GM12865 (cell line): ENCODE measurements at places on chromosomes 16 and 17.

- DNase-seq, result peak; percentile 95
These were observed 83.5 kb downstream of the MARCHF10 start for GRCh38 chr17:62724398-62725146.

- peak; percentile 41 for DNase-seq
These were observed 49.0 kb downstream of the KANSL1 start for GRCh38 chr17:46144246-46144645.

GRCh38 chr17:79606487-79607281, 4.2 kb downstream of the RBFOX3 start:
- DNase-seq, result no peak

- DNase-seq, result no peak
These were observed 22.7 kb downstream of the FTO start for GRCh38 chr16:53726625-53727024.

GRCh38 chr17:77177002-77177741, 36.4 kb downstream of the SEC14L1 start:
- DNase-seq, result no peak

DNA sequence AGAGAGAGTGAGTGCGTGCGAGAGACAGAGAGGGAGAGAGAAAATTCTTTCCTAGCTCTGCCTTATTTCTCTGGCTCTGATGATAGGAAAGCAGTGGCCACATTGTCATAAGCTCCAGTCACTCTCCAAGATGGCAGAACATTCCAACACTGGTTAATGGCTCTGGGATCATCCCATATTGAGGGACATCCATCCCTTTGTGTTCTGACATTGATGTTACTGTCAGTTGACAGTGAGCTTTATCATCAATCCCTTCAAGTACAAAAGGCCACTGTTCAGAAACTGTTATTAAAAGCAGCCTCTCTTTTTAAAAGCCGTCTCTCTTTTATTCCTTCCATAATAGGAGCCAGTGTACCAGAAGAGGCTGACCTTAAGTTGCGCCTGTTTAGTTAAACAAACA, 1084.9 kb upstream of the RBFOX1 start:
- no peak for DNase-seq

- no peak for DNase-seq
These were observed 409.8 kb downstream of the CDH11 start for GRCh38 chr16:64712026-64712425.

DNA sequence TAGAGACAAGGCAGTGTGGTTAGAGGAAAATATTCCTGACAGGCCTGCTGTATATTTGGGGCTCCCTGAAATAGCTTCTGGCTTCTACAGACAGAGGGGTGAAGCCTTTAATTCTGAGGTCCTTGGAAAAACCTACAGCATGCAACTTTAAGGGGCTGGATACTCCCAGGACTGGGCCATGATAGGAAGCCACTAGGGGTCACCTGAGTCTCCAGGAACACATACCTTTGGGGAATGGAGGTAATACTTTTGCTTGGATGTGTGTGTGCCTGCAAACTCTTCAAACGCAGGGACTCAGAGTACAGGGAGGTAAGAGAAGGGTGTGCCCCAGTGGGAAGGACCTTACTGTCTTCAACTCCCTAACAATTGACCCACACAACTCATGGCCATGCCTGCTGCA, 4.1 kb downstream of the ASIC2 start:
- no peak for DNase-seq

GRCh38 chr16:1425616-1426370, 5.1 kb upstream of the PERCC1 start:
- DNase-seq, result no peak

GRCh38 chr16:54425681-54426552, 139.3 kb upstream of the IRX3 start:
- DNase-seq, result no peak

GRCh38 chr17:13297183-13297582, 279.4 kb upstream of the ELAC2 start:
- no peak for DNase-seq

GRCh38 chr16:77304134-77304533, 104.9 kb downstream of the SYCE1L start:
- no peak for DNase-seq
